Globus pallidus (tissue), 1 donor: ENCODE measurements at places on chromosomes 2 and 18.

GRCh38 chr2:168773719-168774521 is 28.5 kb upstream of the NOSTRIN start:
- peak; percentile 16 for DNase-seq

- no peak for DNase-seq
These were observed 146.7 kb upstream of the SMIM21 start for GRCh38 chr18:75574187-75574586.

GRCh38 chr2:128601298-128602037 is 282.8 kb upstream of the HS6ST1 start:
- DNase-seq = no peak

- DNase-seq = peak; percentile 32
These were observed 4.6 kb downstream of the DOCK10 start for GRCh38 chr2:225037415-225038230.

DNA sequence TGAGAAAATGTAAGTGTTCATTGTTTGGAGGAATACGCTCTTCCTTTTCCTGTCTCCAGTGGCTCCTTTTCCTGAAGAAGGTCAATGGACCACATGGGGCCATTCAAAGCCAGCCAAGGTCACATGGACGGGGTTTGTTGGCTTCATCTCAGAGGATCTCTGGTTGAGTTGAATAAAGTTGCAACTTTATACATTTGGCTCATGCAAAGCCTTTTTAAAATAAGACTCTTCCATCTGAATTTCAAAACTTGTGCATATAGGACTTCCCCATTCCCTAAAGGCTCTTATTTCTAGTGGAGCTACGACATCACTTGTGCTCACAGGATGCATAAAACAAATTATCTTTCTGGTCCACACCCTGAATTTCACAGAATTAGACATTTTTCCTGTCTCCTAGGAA is 235.5 kb downstream of the CMPK2 start:
- no peak for DNase-seq

GRCh38 chr2:109710505-109711229 is 83.4 kb upstream of the RGPD5 start:
- DNase-seq = no peak

DNA sequence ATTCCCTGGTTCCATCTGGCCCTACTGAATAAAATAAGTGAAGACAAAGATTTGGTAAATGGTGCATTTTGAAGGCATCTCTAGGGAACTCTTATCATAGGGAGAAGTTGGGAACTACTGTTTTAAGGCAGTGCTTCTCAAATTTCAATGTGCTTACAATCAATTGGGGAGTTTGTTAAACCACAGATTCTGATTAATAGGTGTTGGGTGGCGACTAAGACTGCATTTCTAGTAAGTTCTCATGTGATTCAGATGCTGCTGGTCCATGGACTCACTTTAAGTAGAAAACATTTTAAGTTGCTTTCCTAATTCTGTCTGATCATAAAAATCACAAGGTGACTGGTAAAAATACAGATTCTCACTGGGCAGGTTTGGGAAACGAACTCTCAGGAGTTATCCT is 14.6 kb downstream of the FARSB start:
- no peak for DNase-seq

DNA sequence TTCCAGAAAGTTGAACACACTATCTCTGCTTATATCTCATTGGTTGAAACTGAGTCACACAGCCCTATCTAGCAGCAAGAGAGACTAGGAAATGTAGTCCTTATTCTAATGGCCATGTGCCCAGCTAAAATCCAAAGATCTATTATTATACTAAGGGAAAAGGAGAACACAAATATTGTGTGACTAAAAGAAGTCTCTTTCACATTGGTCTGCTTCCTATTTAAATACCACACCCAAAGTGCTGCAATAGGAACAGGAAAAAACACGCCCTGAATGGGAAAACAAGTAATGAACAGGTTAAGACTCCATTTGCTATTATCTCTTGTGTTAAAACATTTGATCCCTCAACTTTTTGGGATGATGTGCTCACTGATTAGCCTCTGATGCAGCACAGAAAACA is 86.8 kb upstream of the BARD1 start:
- DNase-seq = no peak

- DNase-seq = no peak
These were observed 797.8 kb downstream of the CCDC85A start for GRCh38 chr2:56981554-56981953.

GRCh38 chr2:19881908-19882265 is 19.9 kb downstream of the TTC32 start:
- DNase-seq = no peak

- no peak for DNase-seq
These were observed 43.1 kb upstream of the CWC22 start for GRCh38 chr2:180050246-180050645.

DNA sequence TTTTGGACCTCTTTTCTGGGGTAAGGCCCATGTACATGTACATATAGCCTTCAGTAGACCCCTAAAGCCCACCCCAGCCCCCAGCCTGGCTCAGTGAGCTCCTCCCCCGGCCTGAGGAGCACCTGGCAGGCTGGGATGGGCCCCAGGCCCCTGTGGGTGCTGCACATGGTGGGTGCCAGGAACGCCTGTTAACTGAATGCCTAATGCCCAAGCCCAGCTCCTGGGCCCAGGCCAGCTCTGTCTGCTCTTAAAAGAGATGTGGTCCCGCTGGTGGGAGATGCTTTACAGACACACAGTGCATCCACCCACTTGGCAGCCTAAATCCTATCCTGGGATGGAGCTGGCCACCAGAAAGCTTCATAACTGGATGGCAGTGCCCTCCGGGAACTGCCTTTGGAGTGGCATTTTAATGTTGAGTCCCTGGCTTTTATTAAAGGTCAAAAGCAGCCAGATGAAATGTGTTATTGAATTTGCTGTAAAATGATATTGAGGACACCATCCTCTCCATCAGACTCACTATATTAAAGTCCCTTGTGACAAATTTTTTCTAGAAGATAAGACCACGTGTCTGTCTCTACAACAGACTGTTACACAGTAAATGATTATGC is 7.7 kb upstream of the OXER1 start:
- no peak for DNase-seq

- DNase-seq = no peak
These were observed 8.8 kb downstream of the TGFBRAP1 start for GRCh38 chr2:105320651-105321215.

- peak; percentile 38 for DNase-seq
These were observed 214.1 kb downstream of the C1D start for GRCh38 chr2:67848551-67849285.

- DNase-seq = no peak
These were observed 1.4 kb downstream of the CNTNAP5 start for GRCh38 chr2:124026503-124026902.

DNA sequence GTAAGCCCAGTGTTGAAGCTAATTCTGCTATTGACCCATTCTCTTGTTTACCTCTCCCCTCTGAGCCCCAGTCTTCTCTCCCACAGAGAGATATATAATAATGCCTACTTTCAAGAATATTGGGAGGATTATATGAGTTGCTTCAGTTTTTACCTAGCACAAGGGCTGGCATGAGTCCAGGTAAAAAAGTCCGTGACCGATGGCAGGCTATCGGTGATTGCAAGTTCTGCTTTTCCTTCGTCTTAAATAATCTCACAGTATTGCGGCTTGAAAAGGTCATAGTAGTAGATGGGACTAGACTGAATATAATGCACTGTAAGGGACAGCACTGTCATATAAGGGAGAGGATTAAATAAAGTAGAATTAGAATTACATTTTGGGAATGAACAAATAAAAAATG is 77.6 kb downstream of the KIF5C start:
- DNase-seq = no peak

- no peak for DNase-seq
These were observed 319.8 kb downstream of the RND3 start for GRCh38 chr2:150167711-150168110.

DNA sequence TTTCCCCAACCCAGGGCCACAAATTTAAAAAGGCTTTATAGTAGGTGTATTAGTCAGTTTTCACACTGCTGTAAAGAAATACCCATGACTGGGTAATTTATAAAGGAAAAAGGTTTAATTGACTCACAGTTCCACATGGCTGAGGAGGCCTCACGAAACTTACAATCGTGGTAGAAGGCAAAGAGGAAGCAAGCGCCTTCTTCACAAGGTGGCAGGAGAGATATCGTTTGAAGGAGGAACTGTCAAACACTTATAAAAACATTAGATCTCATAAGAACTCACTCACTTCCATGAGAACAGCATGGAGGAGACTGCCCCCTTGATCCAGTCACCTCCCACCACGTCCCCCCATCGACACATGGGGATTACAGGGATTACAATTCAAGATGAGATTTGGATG is 70.4 kb downstream of the FECH start:
- DNase-seq = no peak

DNA sequence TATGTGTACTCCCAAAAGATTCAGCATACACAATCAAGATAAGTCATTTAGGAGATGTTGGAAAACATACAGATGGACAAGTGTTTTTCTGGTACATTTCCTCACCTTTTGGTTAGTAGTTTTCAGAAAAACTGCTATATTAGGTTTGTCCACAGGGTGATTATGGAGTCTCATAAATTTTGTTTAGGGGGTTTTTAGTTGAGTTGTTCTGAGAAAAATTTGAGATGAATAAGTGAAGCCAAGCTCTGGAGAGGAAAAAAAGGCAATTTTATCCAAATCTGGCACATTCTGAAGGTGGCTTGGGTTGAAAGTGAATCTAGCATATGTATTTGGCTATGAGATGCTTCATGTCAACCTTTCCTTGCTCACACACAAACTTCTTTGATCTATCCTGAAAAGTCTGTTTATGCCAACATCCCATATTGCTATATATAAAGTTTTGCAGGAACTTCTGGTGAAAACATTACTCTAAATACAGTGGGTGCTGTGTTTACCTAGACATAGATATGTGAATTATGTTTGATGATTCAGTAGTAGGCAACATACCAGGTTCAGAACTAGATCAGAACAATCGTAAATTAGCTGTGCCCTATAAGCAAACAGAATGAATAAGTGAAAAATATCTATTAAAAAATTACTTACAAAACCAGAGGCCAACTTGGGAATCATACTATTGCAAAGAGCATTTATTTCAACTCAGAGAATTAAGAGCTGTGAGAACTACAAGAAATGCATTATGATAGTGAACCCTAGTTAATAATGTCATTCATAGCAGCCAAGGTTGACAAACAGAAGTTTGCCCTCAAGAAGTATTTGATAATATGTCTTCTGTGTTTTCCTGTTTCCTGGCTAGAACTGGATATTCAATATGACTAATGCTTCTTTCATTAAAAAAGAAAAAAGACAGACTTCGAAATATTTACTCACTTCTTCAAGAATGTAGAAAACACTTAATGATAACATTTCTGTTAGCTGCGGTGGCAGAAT is 552.0 kb downstream of the IRS1 start:
- no peak for DNase-seq

DNA sequence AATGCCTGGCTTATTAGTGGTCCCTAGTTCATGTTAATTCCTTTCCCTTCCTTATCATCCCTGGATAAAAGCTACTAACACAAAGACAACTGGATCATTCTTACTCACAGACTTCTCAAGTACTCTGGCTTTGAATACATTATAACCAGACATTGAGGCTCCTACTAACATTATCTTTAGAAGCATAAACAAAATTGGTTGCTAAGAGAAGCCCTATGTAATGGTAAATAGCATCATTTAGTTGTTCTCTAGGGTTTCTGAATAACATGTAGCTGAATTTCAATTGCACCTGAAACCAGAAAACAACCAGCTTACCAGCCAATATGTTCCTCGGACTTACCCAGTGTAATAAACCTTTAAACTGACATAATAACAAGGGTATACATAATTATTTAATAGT is 114.1 kb upstream of the NCKAP5 start:
- DNase-seq = no peak

- no peak for DNase-seq
These were observed 57.1 kb upstream of the CD302 start for GRCh38 chr2:159855143-159855542.

- no peak for DNase-seq
These were observed 28.6 kb downstream of the CAPN13 start for GRCh38 chr2:30778611-30779010.

DNA sequence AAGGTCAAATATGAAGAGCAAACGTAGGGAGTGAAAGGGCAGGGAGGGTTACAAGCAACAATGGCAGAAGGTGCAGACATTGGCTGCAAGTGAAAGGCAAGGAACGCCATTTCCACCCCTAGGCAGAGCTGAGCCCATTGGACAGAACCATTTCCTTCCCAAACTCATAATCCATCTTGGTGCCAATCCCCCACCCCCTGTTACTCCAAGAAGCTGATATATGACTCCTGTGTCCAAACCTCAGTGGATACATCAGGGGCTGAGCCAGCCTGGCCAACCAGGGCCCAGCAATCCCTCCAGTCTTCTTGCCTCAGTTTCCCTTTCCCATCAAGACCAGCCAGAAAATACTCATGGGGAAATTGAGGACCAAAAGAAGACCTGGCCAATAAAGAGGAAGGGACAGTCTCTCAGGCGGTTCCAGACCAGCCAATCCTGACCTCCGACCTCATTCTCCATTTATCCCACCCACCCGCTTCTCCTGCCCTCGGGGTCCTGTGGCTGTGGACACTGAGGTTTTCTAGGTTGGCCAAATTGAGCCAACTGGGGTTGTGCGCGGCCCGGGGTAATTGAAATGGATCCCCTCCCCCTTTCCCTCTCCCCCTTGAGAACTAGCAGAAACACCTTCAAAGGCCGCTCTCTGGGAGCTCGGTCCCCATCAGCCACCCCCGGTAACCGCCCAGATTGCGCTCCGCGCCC is 24.8 kb downstream of the TNS1 start:
- DNase-seq = no peak

GRCh38 chr18:23062011-23062410 is 73.3 kb upstream of the CABLES1 start:
- no peak for DNase-seq

DNA sequence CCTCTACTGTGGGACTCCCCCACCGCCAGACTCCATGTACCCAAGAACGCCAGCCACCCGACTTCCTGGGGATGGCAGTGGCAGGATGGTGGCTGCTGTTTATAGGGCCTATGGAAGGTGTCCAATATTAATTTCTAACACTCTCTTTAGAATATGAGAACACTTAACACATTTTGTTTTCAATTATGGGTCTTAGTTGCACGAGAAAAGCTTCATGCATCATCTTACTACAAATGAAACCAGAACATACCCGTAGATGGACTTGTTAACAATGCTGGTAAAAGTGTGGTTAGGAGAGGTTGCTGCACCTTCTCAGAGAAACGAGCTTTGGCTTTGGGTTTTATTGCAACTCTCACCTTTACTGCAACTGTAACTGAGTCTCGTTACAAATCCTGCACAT is 335.6 kb upstream of the ID2 start:
- no peak for DNase-seq

GRCh38 chr18:11859903-11860407 is 8.7 kb downstream of the CHMP1B start:
- no peak for DNase-seq

GRCh38 chr2:240287496-240288086 is 147.1 kb upstream of the OTOS start:
- peak; percentile 15 for DNase-seq
